Stimulated activated CD4-positive, alpha-beta T cell treated with anti-CD3 and anti-CD28 coated beads, Interleukin-2, amount 100 ng/mL, for 48 hours (primary cell): ENCODE measurements at places on chromosomes 2 and 18.

DNA sequence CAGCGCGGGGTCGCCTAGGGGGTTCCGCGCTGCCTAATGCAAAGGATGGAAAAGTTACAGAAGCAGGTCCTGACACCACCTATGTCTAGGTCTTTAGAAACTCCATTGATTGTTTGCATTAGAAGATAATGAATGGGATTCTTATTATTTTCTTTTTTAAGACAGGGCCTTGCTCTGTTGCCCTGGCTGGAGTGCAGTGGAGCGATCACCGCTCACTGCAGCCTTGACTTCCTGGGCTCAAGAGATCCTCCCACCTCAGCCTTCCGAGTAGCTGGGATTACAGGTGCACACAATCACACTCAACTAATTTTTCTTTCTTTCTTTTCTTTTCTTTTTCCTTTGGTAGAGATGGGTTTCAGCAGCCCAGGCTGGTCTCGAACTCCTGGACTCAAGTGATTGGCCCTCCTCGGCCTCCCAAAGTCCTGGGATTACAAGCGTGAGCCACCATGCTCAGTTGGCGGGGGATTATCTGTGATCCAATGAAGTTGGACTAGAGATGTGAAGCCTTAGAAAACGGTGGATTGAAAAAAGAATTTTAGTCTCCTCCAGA, 761 bp upstream of the IDH1 start:
- no peak for DNase-seq

- DNase-seq = no peak
Observed at GRCh38 chr2:9297156-9297555, 90.5 kb downstream of the ASAP2 start.

DNA sequence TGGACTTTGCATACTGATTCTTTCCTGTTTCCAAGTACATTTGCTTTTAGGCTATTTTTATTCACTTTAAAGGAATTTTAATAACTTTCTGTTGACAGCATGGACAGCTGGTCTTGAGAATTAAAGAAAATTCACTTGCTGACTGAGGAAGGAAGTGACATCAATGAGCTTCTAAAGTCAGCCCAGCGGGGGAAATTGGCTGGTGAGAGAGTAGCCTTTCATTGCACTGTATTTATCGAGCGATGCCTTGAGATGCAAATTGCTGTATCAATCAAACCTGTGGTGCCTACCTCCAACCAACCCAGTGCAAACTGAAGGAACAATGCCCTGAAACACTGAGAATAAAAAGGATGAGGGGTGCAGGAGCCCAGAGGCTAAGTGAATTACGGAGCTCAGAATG, 91.4 kb upstream of the AQP4 start:
- no peak for DNase-seq

DNA sequence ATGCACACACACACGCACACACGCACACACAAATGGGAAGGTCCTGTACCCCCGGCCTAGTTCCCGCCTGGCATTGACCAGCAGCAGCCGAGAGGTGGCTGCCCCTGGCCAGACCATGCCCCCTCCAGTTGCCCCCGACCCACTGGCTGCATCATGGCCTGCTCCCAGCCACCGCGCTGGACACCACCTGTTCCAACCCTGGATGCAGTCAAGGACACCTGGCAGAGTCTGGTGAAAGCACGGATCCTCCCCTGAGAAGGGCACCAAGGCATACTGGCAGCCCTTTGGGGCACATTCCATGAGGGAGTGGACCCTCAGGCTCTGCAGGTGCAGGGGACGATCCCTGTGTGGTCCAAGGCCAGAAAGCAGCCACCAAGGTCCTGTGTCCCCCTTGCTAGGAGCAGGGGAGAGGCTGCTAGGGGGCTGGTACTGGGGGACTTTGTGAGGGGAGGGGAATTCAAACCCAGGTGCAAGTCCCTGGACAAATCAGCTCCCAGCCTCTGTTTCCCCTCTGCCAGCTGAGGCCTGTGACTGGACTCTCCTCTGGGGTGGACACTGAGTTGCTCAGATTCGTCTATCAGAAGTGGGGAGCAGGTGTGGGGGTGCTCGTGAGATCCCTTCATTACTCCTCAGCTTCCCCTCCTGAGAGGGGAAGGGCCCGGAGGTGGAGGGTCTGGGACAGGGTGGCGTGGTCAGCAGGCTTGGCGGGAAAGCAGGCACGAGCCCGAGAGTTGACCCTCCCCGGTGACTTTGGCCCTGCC, 3.5 kb downstream of the ESPNL start:
- no peak for DNase-seq

DNA sequence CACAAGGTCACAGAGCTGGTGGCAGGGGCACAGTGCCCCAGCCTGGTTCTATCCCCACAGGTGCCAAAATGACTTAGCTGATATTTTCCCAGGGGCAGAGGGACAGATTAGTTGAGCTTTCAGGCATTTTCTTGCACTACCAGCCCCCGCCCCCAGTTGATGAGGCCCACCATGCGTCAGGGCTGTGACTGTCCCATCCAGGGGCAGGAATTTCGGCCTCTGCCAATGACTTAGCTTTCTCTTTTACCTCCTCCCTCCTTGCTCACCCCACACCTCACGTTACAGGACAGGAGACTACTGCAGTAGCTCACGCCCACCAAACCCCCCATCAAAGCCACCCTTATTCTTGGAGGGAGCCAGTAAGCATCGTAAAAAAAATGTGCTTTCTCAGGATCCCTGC, 31.5 kb downstream of the MRO start:
- DNase-seq = no peak

DNA sequence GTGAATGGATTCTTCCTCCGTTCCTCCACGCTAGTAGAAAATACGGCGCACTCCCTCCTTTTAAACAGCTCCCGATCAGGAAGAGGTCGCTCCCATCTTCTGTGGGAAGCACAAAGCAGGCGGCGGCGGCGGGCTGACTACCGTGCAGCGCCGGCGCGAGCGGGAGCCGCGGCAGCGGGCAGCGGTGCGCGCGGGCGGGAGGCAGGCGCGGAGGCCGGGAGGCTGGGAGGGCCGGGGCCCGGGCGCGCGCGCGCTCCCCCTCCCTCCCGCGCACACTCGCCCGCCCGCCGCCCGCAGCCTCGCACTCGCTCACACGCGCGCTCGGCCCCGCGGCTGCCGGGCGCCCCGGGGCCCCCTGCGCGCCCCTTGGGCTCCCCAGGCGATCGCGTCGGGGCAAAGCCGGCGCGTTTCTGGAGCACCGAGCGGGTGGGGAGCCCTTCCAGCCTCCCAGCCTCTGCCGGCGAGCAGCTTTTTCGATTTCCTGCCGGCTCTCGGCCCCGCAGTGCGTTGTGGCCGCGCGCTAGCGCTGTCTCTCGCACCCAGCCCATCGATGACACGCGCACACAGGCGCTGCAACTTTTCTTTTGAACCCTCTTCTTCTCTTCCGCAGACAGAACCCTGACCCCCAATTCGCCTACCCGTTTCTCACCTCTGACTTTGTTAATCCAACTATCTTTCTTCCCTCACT, at the start of gene SLC8A1:
TSS of gene SLC8A1 (minus strand) at position 173 of the 688 bp plus-strand sequence.
- no peak for DNase-seq

DNA sequence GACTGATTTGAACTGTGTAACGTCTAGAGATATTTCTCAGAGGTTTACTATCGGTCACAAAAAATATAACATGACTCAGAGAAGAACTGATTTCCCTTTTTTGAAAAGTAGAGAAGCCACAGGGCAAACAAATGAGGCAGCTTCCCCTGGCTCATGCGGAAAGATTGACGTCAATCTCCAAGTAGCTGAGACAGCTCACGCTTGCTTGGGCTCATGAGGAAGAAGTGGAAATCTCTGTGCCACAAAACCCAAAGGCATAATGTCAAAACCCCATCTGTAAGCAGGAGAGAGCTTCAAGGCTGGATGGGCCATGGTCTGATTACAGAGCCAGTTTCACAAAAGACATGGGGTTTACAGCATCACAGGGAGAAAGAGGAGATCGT, 188.1 kb downstream of the ARL4C start:
- DNase-seq = peak; percentile 58

- no peak for DNase-seq
Observed at GRCh38 chr2:196242131-196242620, 70.8 kb upstream of the STK17B start.

- DNase-seq = no peak
Observed at GRCh38 chr2:232295971-232296370, 82.6 kb upstream of the ALPP start.
